ENCODE measurements at places on chromosomes 3 and 15. TPM values are rescaled to one million over a fixed set of nuclear protein-coding genes. Genes with fewer than 3 reads are reported as not detected.
A peak's percentile ranks its signal among the peaks of the same experiment; 100 is the strongest.

GRCh38 chr3:81349816-81350340 is 411.6 kb downstream of the GBE1 start:
- no peaks in the 10 kb centered on the region for H3K36me3 ChIP-seq
- H3K4me1 ChIP-seq: no peaks in the 10 kb centered on the region
- DNase-seq: no peak
- H3K4me3 ChIP-seq: no peak overlapping the region
- no peak overlapping the region for H3K27ac ChIP-seq

FNDC3B gene
- total RNA-seq: 44.4 TPM

PLAAT1 gene
- 3.4 TPM for total RNA-seq

DNA sequence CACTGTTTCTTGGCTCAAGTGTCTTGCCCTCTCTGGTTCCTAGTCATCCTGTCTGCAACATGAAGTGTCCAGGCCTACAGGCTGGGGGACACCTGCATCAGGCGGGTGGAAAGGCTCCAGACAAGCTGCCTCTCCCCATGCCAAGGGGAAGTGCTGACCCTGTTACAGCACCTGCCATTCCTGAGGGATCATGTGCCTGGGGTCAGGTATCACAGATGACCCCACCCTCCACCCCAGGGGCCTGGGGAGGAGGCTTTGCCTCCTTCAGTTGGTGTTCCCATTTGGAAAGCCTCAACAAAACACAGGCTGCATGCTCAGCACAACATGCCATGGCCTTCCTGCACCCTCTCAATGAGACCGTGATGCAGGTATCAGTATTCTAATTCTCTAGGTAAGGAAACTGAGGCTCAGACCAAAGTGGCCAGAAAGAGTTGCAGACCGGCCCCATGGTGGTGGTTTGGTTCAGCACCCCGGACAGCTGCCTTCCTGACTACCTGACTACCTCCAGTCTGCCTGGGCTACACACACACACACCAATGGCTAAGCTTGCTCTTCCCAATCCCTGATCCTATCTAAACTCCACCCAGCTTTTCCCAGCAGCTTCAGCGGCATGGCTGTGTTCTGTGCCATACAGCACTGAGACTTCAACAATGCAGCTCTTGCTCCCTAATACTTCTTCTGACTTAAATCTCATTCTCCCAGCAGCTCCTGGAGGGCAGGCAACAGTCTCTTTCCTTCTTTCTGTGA is 69.7 kb upstream of the LINGO1 start:
- no peak overlapping the region for H3K27ac ChIP-seq
- H3K4me1 ChIP-seq: no peaks in the 10 kb centered on the region
- no peaks in the 10 kb centered on the region for H3K36me3 ChIP-seq
- no peak overlapping the region for H3K4me3 ChIP-seq
- no peaks in the 10 kb centered on the region for H3K27me3 ChIP-seq
- DNase-seq: peak; percentile 25

ADCY5 gene
- 18.5 TPM for total RNA-seq

SCN5A gene
- 11.4 TPM for total RNA-seq

DNA sequence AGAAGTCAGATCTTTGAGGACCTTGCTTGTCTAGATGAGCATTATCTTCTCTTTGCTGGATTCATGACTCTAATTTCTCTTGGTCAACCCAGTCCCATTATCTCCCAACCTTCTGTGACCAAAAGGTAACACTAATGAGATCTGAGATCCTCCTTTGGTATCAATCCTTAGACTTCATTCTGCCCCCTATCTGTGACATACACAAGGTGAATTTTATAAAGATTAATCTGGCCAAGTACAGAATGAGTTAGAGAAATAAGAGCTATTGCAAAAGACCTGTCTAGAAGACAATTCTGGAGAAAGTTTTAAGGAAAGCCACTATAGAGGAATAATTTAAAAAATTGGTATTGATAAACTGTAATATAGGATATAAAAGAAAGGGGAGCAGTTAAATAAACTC is 113.8 kb upstream of the KCNMB2 start:
- no peak overlapping the region for H3K27ac ChIP-seq
- no peaks in the 10 kb centered on the region for H3K27me3 ChIP-seq
- no peak for DNase-seq
- H3K4me1 ChIP-seq: no peaks in the 10 kb centered on the region

GRCh38 chr15:39298271-39298962 is 282.5 kb upstream of the THBS1 start:
- H3K4me1 ChIP-seq: no peaks in the 10 kb centered on the region
- H3K4me3 ChIP-seq: no peak overlapping the region
- no peaks in the 10 kb centered on the region for H3K27me3 ChIP-seq
- no peaks in the 10 kb centered on the region for H3K36me3 ChIP-seq

AP3B2 gene
- 25.7 TPM for total RNA-seq

DNA sequence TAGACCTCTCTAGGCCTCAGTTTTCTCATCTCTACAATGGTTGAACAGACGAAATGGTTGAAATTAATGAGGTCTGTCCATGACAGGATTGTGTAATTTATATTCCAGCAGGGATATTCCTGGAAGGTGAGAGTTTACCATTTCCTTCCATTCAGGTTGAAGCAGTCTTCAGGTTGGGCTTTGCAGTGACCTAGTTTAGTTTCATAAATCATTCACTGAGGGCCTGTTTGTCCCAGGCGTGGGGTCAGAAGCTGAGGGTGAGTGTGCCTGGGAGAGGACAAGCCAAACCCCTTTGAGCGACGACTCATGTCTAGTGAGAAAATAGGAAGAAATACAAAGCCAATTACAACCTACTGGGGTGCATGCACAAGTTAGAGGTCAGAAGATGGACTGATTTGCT is 57.2 kb upstream of the CACNA2D3 start:
- H3K27me3 ChIP-seq: no peaks in the 10 kb centered on the region
- H3K27ac ChIP-seq: no peak overlapping the region
- H3K4me1 ChIP-seq: no peaks in the 10 kb centered on the region
- DNase-seq: no peak

DNA sequence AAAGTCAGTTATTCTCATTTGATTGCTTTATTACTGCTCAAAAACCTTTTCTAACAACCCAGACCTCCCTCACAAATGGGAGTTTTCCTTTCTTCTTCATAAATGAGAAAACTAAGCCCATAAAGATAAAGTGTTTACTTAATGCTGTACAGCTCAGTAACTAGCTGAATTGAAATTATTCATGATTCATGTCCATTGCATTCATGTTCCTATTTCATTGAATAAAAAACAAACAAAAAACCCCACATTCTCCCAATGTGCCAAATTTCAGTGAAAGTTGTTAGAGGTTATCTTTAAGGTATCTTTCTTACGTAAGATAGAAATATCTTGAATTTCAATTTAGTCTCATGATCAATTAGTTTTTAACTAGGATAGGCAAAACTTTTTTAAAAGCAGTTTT is 2.8 kb downstream of the PLSCR2 start:
- DNase-seq: no peak
- H3K4me3 ChIP-seq: no peak overlapping the region
- no peaks in the 10 kb centered on the region for H3K4me1 ChIP-seq
- H3K36me3 ChIP-seq: no peaks in the 10 kb centered on the region
- no peaks in the 10 kb centered on the region for H3K27me3 ChIP-seq

- no peak for DNase-seq
- H3K4me1 ChIP-seq: no peaks in the 10 kb centered on the region
- no peaks in the 10 kb centered on the region for H3K36me3 ChIP-seq
- H3K27me3 ChIP-seq: no peaks in the 10 kb centered on the region
Observed at GRCh38 chr3:195820901-195821300, 9.2 kb upstream of the MUC4 start.

GRCh38 chr3:11206953-11207352 is 52.7 kb downstream of the HRH1 start:
- H3K27ac ChIP-seq: no peak overlapping the region
- H3K4me3 ChIP-seq: no peak overlapping the region
- no peaks in the 10 kb centered on the region for H3K36me3 ChIP-seq

PFKFB4 gene
- 11.3 TPM for total RNA-seq

GRCh38 chr15:85616549-85617110 is 178.1 kb downstream of the KLHL25 start:
- no peak overlapping the region for H3K4me3 ChIP-seq
- no peak overlapping the region for H3K27ac ChIP-seq
- H3K4me1 ChIP-seq: peaks cover 8% of the 10 kb centered on the region

GRCh38 chr15:67680641-67681040 is 138.1 kb downstream of the MAP2K5 start:
- H3K4me3 ChIP-seq: no peak overlapping the region
- no peaks in the 10 kb centered on the region for H3K36me3 ChIP-seq
- H3K27me3 ChIP-seq: no peaks in the 10 kb centered on the region
- no peak for DNase-seq
- H3K4me1 ChIP-seq: no peaks in the 10 kb centered on the region

DNA sequence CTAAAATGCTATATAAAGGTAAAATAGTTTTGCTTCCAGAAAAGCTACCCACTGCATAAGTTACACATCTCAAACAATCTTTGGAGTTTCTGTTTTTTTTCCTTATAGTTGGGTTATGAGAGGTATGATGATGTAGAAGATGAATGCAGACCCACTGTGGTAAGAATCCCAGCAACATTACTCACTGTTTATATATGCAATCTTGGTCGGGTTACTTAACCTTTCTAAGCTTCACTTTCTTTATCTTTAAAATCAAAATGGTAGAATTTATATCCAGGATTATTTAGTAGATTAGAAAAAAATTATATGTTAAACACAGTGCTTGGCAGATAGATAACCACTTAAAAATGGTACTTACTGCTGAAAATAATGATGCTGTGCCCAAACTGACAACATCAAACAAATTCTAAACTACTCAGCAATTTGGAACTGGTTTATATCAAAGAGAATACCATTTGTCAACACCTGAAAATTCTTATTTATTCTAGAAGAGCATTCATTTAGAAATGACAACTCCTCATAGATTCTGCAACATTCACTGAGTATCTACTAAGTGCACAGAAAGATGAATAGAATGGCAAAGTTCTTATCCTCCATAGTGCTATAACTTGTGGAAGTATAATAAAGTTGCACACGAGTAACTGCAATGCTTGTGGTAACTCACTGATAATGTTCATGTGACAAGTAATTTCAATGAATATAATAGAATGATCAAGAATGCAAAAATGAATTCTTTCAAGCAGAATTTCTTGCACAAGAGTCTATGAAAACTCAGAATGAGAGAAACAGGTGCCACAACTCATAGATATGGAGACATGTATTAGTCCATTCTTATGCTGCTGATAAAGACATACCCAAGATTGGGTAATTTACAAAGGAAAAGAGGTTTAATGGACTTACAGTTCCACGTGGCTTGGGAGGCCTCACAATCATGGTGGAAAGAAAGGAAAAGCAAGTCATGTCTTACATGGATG is 129.0 kb upstream of the SLC7A14 start:
- no peaks in the 10 kb centered on the region for H3K27me3 ChIP-seq
- no peak overlapping the region for H3K27ac ChIP-seq
- H3K4me3 ChIP-seq: no peak overlapping the region
- no peaks in the 10 kb centered on the region for H3K4me1 ChIP-seq

GRCh38 chr3:32751377-32751776 is 66.4 kb downstream of the CNOT10 start:
- H3K27ac ChIP-seq: no peak overlapping the region
- H3K27me3 ChIP-seq: no peaks in the 10 kb centered on the region
- 0 out of 2 replicates have a peak, but pooled peaks cover 4% of the 10 kb centered on the region for H3K4me1 ChIP-seq
- no peak for DNase-seq
- H3K36me3 ChIP-seq: no peaks in the 10 kb centered on the region
- no peak overlapping the region for H3K4me3 ChIP-seq

TRH gene
- total RNA-seq: not detected

DNA sequence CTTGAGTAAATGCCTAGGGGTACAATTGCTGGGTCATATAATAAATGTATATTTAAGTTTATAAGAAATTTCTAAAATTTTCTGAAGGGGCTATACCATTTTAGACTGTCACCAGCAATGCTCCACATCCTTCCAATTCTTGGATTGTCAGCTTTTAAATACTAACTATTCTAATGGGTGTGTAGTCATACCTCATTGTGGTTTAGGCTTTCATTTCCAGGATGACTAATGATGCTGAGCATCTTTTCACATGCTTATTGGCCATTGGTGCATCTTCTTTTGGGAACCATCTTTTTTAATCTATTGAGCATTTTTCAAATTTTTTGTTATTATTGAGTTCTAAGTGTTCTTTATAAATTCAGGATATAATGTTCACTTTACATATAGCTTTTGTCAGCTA is 52.5 kb upstream of the CORO2B start:
- H3K36me3 ChIP-seq: no peaks in the 10 kb centered on the region
- no peaks in the 10 kb centered on the region for H3K4me1 ChIP-seq
- no peak overlapping the region for H3K4me3 ChIP-seq

DNA sequence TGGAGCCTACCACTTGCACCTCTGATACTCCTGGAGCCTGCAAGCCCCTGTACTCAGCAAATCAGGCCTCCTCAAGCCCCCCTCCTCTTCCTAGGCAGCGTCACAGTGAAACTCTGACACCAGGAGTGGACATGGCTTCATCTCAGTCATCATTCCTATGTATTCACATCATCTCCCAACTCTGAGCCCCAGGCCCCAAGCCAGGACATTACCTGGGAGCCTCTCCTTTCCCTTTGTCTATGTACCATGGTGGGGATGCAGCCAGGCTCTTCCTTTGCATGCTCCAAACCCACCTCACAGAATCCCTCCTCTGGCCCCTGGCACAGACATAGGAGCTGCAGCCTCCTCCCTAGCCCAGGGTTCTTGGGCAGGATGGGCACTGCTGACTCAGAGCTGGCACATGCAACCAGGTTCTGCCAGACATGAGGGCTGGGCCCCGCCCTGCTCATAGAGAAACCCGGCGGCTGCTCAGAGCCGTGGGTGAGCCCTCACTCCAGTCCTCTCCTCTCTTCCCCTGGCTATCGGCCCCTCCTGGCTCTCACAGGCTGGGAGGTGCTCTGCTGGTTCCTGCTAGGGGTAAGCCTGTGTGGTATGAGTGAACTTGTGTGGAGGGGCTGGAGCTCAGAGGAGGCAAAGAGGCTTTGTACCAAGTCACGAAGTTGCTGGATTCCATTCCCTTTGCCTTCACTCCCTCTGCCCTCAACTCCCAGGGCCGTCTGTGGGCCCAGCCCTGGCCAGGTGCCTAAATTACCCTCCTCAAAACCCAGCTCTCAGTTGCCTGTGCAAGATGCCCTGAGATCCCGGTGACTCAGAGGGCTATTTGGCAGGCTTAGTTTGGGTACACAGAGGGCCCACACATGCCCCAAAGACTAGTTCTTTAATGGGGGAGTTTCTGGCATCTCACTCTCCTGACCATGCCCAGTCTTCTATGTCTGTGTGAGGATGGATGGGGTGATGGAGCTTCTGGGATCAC is 1.9 kb upstream of the PLCD1 start:
- H3K4me3 ChIP-seq: no peak overlapping the region
- no peaks in the 10 kb centered on the region for H3K4me1 ChIP-seq
- no peak for DNase-seq
- H3K27ac ChIP-seq: no peak overlapping the region

DNA sequence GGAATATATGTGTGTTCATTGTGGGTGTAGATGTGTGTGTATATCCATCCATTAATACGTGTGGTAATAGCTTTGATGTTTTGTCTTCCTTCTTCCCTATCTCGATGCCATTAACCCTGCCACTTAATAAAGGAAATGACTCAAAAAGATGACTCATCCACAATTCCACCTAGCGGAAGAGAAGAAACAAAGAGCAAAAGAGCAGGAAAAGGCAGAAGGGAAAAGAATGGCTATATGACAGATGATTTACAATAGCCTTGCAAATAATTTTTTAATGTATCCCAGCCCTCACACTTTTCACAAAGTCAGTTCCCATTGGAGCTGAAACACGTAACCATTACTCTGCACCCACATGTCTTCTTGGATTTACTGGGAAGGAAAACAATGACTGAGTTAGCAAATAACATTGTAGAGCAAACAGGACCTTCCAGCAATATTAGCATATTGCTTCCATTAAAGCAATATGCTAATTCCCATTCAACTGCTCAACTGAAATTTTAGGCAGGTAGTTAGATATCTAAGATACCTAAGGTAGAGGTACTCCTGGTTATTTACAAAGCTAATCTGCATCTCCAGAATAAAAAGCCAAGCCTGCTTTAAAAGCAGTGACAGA is 197.2 kb downstream of the KCNAB1 start:
- H3K27me3 ChIP-seq: no peaks in the 10 kb centered on the region
- H3K4me3 ChIP-seq: no peak overlapping the region
- no peak for DNase-seq
- no peak overlapping the region for H3K27ac ChIP-seq

All from H1 (cell line).